Hematopoietic multipotent progenitor cell treated with erythropoietin and hydrocortisone succinate and interleukin-3 and kit ligand, for 4 days (in vitro differentiated cells): ENCODE measurements at places on chromosomes 5 and 9.

DNA sequence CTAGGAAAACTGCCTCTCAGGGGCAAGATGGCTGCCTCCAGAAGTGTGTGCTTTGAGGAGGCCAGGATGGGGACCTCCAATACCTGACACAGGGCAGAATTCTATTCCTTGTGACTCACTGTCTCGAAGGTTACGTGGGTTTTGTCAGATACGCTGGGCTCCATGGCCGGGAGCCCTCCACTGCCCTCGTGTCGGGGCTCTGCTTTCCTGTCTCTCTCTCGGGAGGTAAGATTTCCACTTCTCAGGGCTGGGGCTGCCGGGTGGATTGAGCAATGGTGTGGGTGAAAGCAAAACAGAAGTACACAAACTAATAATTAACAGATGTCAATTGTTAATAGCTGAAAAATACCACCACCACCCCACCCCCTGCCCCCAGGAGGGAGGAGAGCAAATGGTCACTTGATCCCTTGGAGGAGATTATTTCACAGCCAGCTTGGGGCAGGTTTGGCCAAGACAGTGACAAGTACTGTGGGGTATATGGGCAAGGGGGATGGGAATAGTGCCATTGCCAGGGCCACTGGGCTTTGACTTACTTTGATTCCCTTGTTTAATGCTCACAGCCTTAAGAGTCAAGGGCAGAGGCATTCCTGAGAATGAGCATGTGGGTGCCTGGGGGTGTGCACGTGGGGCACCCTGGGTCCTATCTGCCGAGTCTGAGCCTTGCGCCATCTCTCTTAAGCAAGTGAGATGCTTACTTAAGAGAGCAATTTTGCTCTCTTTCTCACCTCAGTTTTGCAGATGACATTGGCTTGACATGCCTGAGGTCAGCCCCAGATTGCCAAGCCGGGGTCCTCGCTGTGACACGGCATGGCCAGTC, 28.8 kb upstream of the DAB2IP start:
- DNase-seq: no peak

DNA sequence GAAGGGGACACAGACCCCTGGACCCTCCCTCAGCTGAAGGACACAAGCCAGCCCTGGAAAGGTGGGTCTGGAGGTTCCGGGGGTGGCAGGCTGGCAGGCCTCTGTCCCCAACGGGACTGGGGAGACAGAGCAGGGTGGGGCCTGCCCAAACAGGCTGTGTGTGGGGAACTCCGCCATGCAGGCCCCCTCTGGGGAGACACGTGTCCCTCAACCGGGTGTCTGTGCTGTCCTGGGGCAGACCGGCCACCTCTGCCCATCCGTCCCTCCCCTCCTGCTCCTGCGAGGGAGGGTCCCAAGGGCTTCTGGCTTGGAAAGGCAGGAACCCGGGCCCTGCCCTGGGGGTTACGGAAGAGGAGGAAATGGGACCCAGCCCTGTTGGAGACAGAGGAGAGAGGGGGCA, 1.4 kb downstream of the SLC34A3 start:
- no peak for DNase-seq

DNA sequence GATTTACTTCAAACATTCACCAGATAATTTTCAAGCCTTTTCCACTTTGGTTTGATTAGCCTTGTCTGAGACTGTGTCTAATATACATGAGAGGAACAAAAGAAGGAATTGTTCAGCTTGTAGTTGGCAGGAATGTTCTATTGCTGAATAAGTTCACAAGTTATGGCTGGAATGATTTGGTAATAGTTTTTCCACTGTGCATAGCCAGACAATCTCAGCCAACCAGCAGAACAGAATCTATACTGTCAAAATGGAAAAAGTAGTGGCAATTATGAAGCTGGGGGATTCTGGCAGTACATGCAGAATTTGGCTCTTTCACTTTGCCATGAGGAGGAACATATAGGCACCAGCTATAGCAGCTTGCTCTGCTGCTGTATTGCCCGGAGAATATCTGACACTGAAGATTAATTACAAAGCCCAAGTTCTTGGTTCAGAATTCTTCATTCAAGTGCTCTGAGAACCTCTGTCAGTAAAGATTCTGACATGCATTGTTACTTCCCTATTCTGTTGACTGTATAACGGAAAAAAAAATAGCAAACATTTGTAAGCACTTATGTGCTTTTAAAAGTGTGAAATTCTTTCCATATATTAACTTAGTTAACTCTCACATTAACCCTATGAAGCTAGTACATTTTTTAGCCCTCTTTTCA, 150.6 kb downstream of the PRR16 start:
- DNase-seq: peak; percentile 54

- DNase-seq: no peak
Measured at GRCh38 chr5:3339092-3339797, 256.4 kb upstream of the IRX1 start.

- DNase-seq: no peak
Measured at GRCh38 chr5:142508591-142508990, 177.3 kb downstream of the FGF1 start.

DNA sequence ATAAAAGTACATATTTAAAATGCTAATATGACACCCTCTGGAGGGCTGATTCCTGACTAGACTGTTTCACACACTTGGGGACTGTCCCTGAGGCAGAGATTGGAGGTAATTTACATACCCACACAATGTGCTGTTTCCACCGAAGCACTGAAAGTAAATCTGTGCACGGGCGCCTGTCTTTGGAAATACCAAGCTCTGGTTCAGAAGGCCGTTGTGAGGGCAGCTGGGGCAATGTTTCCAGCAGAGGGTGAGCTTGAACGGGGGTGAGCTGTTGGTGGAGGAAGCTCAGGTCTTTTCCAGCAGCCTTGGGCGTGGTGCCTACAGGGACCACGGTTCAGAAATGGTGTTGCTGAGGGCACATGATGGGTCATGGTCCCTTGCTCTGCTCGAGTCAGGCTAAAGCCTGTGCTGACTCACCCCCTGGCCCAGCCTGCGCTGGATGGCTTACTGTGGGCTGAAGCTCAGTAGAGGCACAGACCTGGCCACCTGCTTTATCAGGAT, 25.8 kb upstream of the HMCN2 start:
- peak; percentile 32 for DNase-seq

DNA sequence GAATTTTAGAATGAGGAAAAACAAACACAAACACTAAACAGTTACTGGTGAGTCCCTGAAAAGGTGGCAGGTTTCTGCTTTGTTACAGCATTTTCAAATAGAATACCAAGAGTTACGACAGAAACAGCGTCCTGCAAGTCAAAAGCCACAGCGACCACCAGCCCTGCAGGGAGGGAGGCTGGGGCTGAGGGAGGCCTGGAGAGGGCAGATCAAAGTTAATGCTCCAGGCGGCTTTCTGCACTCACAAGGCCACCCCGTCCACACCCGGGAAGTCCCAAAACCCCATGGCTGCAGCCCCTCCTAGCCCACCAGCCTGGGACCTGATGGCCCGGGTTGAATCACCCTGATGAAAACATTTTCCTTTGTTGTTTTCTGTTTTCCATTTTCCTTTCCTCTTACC, 29.3 kb downstream of the COL23A1 start:
- peak; percentile 23 for DNase-seq

- DNase-seq: no peak
Measured at GRCh38 chr5:132473668-132474067, 16.9 kb downstream of the IRF1 start.

DNA sequence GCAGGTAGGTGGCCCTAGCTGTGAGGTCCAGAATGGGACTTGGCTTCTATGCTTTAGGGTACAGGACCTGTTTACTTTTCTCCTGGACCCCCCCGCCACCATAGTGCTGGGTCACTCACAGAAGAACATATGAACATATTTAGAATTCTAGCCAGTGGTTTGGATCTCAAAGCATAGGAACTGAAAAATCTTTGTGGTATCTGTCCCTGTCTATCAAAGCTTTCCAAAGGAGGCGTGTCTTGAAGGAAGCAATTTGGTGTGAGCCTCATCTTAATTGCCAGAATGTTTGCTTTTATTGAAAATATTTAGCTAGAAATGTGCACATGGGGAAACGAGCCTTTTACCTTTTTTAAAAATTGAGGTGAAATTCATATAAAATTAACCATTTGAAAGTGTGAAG, 6.2 kb downstream of the PHF2 start:
- DNase-seq: no peak

- DNase-seq: peak; percentile 70
Measured at GRCh38 chr9:78130004-78130403, 98.4 kb upstream of the GNAQ start.

GRCh38 chr5:106094839-106095238, 1575.9 kb downstream of the EFNA5 start:
- DNase-seq: no peak

DNA sequence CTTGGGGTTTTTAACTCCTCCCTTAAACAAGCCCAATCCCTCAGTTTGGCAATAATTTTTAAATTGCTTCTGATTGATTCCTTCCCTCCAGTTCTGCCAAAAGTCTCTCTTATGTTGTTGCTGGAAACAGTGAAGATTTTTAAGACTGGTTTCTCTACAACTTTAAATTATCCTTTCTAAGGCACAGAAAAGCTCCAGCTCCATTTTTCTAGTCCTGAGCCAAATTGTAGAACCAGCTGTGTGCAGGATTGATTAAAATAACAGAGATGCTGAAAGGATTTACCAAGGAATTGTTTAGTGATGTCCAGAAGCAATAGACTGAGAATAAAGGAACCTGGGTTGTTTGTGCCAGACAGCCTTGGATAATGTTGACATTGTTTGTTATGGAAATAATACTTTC, 111.3 kb downstream of the NUDT12 start:
- DNase-seq: no peak

GRCh38 chr9:105708405-105708804, 14.1 kb downstream of the TMEM38B start:
- peak; percentile 30 for DNase-seq

DNA sequence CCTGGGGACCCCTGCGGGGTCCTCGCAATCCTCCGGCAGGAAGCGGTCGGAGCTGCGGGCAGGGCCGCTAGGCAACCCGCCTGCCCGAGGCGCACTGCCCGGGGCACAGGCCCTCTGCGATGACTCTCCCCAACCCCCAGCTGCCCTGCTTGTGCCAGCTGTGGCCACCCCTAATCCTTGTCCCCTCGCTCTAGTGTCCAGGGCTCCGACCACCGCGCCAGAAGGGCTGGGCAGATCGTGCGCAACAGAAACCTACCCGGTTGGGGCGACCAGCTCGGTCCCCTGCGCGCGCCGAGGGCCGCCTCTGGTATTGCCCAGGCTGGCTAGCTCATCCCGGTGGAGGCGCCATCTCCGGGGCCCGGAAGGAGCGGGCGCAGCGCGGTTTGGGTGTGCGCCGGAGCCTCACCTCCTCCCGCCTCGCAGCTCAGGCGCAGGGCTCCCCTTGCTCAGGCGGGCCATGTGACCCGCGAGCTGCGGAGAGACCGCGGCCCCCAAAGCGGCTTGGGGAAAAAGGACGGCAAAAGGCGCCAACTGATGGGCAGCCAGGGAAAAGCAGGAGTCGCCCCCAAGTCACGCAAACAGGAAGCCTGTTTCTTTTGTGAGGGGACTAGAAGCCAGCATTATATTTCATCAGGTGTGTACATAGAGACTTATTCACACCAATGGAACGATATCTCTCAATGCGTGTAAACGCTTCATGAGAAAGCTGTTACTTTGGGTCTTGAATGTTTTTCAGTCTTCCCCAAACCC, 46.8 kb upstream of the RNF20 start:
- peak; percentile 90 for DNase-seq

- DNase-seq: peak; percentile 15
Measured at GRCh38 chr5:143398451-143399237, 4.8 kb downstream of the NR3C1 start.

DNA sequence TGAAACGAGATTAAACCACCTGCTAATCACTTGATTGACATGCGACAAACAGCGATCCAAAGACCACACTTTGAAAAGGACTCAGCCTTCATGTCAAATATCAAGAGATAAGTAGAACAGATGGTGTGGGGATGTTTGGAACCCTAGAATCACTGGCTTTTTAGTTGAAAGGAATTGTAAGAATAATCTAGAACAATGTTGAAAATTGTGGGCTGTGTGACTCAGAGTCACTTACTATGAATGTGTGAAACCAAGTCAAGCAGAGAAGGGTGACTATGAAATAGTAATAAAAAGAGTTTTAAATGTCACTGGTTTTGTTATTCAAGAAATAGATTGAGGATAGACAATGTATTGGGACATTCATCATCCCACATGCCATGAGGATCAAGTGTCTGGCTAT, 14.1 kb upstream of the C1QTNF3 start:
- no peak for DNase-seq

DNA sequence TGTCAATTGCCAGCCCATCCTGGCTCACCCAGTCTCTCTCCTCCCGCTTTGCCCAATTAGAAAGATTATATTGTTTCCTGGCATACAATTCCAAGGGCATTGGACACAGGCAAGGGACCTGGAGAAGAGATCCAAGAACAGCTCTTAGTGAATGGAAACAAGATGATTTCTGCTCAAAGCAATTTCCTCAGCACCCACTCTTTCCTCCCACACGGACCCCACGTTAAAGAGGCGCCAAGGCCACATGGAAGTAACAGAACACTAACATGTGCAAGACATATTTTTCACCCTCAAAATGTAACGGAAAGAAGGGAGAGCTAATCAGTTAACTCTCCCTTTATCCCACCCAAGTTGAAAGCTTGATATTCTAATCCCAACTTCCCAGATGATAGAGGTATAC, 111.2 kb downstream of the LHFPL2 start:
- no peak for DNase-seq

GRCh38 chr5:95090774-95091173, 194.1 kb downstream of the MCTP1 start:
- DNase-seq: no peak

DNA sequence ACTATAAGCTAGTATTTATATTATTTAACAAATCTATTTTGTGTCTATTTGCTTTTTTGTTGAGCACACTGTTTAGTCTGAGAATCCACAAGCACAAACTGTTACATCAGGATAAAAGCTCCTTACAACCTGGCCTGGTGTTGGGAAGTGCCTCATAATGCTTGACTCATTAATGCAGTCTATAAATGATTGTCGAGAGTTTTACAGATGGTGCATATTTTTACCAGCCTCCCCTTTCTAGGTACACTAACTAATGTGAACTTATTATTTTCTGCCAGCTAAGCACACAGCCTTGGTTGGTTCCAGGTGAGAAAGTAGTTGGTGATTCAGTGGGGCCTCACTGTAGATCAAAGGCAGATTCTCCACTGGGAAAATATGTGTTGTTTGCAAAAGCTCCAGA, 151.0 kb upstream of the ADAMTS16 start:
- no peak for DNase-seq

GRCh38 chr5:142925795-142926194, 155.6 kb downstream of the ARHGAP26 start:
- DNase-seq: no peak

DNA sequence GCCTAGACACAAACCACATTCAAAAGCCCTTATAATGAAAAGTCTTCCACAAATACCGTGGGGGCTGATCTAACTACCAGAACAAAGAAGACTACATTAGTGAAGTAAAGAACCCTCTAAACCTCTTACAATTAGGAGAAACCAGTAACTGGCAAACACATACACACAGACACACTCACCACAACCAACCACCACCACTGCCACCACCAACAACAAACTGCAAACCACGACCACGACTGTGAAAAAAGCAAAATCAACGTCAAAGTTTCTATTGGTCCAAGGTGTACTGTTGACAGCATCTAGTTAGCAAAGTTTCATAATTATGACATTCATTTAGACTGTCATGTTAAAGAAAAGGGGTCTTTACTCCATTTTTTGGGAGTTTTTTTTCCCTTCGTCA, 2.7 kb downstream of the CDO1 start:
- DNase-seq: no peak
